ENCODE measurements at places on chromosomes 3 and 15. TPM values are rescaled to one million over a fixed set of nuclear protein-coding genes. Genes with fewer than 3 reads are reported as not detected.
A peak's percentile ranks its signal among the peaks of the same experiment; 100 is the strongest.

Gene MTMR10
- total RNA-seq = 30.0 TPM

Gene CYP1A2
- not detected for total RNA-seq

Gene TRMT10C
- 25.6 TPM for total RNA-seq

Gene TTC21A
- total RNA-seq = 2.0 TPM

Gene SH3GL3
- not detected for total RNA-seq

Gene FGF12
- 356 TPM for total RNA-seq

Gene STOML1
- 26.8 TPM for total RNA-seq

Gene TGM4
- not detected for total RNA-seq

- DNase-seq = no peak
Measured at GRCh38 chr15:60535743-60536142, 56.8 kb upstream of the ICE2 start.

DNA sequence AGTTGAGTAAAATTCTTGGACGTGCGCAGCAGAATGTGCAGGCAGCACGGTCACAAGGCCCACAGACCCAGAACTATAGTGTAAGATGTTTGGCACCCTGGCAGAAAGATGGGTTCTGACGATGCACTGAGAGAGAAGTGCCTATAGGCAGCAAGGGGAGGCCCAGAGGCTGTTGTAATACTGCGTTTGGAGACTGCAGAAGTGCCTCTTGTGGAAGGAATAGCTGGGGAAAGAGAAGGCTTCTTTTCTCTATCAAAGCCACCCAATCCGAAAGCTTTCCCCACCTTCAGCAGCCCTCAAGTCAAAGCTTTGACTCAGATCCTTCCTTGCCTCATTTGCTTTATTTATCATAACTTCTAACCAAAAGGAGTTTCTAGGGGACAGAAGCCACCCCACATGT is 5.2 kb upstream of the SIN3A start:
- no peak for DNase-seq

DNA sequence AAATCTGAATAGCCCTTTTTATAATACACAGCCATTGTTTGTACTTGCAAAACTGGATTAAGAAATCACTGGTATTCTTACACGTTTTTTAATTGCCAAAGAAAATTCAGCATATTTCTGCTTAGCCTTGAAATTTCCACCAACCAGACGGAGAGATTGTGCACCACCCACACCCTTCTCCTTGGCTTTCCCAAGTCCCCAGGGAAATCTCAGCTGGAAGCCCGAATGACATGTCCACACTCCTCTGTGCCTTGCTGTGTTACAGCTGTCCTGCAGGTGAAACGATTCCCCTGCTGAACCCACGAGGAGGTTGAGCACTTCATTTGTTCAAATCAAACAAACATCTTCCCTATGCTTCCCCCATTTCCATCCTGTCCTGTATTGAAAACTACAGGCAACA is 49.6 kb upstream of the PPARG start:
- DNase-seq = peak; percentile 45

DNA sequence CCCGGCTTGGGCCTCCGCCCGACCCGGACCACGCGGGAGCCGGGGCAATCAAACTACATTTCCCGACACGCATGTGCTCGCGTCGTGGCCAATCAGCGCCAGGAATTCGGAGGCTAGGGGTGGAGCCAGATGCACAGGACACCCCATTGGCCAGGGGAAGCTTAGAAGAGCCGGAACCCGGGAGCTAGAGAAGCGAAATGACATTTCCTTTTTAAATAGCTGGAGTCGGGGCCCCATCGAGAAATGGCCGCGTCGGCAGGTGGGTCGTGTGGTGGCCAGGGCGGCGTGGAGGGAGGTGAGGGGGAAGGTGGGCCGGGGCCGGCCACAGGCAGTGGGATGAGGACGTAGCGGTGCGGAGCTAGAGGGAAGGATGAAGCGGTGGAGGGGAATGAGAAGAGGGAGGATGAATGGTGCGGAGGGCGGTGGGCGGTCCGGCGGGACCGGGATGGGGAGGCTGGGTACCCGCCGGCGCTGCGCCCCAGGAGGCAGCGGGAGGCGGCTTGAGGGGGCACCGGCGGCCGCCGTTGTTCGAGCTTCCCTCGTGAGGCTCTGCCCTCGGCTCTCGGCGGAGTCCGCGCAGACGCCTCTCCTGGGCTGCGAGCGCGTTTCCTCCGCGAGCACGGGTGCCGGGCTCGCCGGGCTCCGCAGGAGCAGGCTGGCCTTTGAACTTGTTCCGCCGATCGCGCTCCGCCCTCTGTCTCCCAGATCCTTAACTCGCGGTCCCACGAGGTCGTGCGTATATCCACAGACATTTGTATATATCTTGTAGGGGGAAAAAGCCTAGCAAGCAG is at the start of gene KBTBD8:
KBTBD8 (plus strand) TSS at position 195 of the 791 bp plus-strand sequence; CDS start at position 244, 49 bp downstream.
- DNase-seq = peak; percentile 98

- no peak for DNase-seq
Measured at GRCh38 chr3:156382458-156383346, 172.2 kb downstream of the SSR3 start.

DNA sequence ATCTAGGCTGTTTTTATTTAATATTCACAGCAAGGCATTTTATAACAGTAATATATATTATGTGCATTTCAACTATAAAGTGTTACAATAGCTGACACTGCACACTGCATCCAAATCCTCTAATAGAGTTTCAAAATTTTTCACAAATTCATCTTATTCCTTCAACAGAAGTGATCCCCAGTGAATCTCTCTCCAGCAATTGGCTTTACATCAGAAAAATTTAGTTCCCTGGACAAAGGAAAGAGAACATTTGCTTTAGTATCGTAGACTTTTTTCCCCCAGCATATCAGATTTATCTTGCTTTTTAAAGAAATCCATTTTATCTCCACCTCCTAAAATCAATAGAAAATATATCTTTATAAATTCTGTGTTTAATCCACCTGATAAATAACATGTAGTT is 868.6 kb downstream of the TBL1XR1 start:
- no peak for DNase-seq

GRCh38 chr3:194675081-194675640 is 3.2 kb upstream of the LSG1 start:
- DNase-seq = no peak

DNA sequence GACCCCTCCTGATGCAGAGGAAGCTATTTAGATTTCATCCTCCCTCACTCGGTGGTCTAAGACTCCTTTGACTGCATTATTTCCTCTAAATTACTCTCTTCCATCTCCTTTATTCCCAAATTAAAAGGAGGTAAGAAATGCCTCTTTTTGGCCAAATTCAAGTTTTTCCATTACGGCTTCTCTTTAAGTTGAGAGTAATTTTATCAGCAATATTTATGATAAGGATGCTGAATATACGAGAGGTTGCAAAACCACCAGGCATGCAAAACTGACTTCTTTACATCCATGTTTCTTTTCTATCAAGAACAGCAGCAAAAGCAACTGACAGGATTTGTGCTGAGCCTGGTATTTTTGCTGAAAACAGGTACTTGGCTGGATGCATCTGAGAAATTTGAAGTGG is 262.0 kb upstream of the RARB start:
- DNase-seq = no peak

DNA sequence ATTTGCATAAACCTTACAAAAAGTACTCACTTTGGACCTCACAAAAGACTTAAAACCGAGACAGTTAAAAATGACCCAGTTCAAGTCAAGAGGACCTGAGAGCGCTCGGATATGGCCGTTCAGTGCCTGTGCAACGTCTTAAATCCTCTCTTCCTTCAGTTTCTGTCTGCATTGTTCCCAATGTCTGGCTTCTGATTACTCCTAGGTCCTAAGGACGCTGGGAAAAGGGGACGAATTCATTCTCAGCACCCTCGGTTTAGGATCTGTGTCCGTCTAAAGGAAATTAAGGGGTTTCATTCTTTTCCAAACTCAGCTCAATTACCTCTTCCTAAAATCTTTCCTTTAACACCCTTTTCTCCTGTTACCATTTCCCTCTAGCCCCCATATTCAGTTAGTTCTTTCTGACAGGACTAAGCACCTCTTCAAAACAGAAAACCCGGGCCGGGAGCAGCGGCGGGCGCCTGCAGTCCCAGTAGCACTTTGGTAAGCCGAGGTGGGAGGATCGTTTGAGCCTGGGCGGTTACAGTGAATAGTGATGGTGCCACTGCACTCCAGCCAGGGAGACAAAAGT is 970 bp downstream of the DPPA4 start:
- no peak for DNase-seq

DNA sequence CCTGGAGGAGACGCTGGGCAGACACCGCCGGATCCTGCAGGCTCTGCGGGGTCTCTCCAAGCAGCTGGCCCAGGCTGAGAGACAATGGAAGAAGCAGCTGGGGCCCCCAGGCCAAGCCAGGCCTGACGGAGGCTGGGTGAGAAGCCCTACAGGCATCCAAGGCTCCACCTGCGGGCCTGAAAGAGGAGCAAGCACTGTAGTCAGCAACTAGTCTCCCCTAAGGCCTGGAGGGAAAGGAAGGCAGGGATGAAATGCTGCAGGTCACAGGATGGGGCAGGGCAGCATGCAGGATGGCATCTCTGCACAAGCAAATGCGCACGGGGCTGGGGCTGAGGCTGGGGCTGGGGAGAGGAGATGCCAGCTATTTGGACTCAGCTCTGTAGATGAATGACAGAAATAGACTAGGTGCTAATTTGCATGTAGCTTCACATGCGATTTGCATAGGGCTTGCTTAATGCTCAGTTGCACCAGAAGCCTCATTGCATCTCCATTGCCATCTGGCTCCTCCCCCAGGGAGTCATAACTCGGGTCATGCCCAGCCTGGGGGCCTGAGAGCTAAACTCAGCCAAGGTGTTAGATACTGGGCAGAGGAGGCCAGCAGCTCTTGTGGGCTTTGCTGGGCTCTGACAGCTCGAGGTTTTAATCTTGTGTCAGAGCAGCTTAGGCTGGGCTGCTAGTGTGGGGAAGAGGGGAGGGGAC is 5.2 kb upstream of the CPLX3 start:
- no peak for DNase-seq

DNA sequence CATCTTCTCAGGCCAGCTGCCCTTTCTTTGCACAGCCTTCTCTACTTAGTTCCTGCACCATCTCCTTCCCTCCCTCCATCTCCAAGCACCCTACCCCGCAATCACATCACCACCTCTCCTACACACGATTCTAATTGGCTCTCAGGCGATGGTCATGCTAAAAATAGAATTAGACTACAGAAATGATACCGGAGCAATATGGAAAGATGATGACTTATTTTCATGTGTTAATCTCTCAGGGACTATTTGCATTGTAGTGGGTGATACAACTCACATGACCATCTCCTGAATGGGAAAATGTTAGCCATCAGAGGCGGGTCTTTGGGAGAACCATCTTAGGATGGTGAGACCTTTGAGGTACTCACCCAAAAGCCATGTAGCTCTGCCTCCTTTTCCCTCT is 54.7 kb upstream of the PPARG start:
- DNase-seq = no peak

DNA sequence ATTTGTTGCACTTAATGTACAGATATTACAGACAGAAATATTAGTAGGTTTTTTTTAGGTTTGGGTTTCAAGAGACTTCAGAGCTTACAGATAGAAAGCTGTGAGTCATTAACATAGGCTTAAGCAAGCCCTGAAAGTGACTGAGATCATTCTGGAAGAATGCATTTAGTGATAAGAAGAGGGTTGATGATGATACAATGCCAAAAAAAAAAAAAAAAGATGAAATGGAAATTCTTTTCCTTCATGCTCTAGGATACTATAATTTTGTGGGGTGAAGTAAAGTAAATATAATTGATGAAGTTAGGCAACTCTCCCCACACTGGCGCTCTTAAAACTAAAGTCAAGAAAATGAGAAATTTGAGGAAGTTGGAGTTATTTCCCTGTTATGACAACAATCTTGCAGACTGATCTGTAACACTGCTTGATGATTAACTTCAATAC is 169.4 kb upstream of the ZNF385D start:
- DNase-seq = no peak

DNA sequence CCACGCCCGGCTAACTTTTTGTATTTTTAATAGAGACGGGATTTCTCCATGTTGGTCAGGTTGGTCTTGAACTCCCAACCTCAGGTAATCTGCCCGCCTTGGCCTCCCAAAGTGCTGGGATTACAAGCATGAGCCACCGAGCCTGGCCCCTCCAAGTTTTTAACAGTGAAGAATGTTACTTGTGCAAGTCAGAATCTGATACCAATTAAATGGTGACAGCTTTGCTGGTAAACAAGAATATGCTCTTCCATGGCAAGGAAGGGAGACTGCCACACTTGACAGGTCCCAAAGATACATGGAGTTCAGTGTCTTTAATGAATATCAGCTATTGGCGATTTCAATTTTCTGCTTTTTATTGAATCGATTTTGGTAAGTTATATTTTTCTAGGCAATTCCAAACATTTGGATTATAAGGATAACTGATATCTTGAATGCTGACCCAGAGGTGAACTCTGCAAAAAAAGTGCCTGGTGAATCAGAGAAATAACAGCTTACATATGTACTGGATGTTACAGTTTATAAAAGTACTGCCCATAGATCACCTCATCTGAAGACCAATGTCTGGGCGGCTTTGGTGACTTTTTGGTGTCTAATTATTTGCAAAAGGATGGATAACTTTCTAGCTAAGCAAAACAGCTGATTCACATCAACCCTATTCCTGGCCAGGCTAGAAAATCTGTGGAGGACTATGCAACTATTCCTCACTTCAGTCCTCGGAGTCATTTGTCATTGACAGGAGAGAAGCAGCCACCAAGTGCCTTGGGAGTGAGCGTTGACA is 1.2 kb downstream of the PARP16 start:
- DNase-seq = no peak

DNA sequence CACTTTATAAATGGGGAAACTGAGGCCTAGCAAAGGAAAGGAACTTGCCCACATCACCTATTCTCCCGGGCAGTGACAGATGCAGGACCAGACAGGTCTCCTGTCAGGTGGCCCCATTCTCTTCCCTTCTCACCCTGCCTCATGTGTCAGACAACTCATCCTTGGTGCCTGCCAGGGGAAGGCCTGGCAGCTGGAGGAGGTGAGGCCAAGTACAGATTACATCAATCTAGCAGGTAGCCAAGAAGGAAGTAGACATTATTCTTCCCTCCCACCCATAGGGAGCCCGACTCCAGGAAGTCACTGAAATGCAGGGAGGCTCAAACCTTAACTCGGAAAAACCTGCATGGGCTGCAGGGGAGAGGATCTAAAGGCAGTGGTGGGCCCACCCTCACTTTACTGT is 39.6 kb downstream of the DAPK2 start:
- no peak for DNase-seq

DNA sequence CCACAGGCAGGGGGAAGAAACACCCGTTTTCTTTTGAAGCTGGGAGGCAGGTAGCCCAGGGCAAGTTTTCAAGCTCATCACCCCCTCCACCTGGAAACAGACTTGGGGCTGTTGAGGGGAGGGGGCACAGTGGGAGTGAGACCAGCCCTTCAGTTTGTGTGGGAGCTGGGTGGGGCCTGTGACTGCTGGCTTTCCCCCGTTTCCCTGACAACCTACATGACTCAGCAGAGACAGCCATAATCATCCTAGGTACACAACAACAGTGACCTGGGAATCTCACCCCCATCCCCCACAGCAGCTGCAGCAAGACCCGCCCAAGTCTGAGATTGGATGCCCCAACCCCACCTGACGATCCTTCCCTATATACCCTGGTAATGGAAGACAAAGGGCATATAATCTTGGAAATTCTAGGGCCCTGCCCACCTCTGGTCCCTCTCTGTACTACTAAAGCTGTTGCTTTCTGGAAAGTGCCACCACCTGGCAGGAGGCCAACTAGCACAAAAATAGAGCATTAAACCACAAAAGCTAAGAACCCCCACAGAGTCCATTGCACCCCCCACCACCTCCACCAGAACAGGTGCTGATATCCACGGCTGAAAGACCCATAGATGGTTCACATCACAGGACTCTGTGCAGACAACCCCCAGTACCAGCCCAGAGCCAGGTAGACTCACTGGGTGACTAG is 422.2 kb upstream of the SGO1 start:
- no peak for DNase-seq
